Epithelial cell of proximal tubule (primary cell): ENCODE measurements at places on chromosomes 5 and 9. TPM values are rescaled to one million over a fixed set of nuclear protein-coding genes. Genes with fewer than 3 reads are reported as not detected.

- no peak for DNase-seq
Measured at GRCh38 chr9:37004424-37004935, 29.6 kb downstream of the PAX5 start.

GRCh38 chr9:21985964-21986667, 8.1 kb downstream of the CDKN2A start:
- DNase-seq = no peak

- no peak for DNase-seq
Measured at GRCh38 chr5:163563880-163564279, 58.5 kb downstream of the MAT2B start.

The LCN6 gene
- not detected in 2 replicates for total RNA-seq

DNA sequence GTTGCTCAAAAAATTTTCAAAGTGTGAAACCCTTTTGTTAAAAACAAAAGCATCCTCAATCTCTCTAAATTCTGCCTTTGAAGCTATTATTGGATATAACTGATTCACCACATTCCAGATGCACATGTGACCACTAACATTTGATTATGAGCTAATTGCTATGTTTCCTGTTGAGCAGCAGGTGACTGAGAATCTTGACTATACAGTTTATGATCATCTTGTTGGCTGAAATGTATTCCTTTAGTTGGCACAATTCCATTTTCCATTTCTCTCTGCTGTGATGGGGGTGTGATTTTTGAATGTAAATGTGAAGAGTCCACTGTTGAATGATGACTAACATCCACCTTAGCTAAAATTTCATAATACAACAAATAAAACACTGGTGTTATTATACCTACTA, 10.7 kb downstream of the LYSMD3 start:
- no peak for DNase-seq

GRCh38 chr5:1827886-1828397, 26.7 kb downstream of the NDUFS6 start:
- DNase-seq = no peak
